CD4-positive, alpha-beta T cell treated with Interleukin-6 for 4 hours (primary cell): ENCODE measurements at places on chromosomes 4 and X.
A peak's percentile ranks its signal among the peaks of the same experiment; 100 is the strongest.

- no peak for DNase-seq
Observed at GRCh38 chr4:168587411-168588125, 90.7 kb downstream of the PALLD start.

DNA sequence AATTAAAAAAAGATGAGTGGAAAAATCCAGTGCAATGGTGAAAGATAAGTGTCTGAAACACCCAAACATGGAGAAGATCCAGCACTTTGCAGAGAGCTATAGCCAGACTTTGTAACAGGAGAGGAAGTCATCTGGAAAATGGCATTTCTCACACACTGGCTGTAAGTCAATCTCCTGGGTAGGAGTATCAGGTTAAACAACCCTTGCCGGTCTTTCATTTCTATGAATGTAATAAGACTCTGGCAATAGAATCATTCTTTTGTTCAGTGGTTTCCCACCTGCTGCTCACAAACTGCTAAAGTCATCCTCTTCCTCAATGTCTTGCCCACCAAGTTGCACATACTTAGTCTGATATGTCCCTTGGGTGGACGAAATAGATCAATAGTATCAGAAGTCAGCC lies 94.0 kb upstream of the ATP8A1 start:
- DNase-seq, result no peak

- DNase-seq, result no peak
Observed at GRCh38 chr4:107258359-107258758, 222.2 kb upstream of the DKK2 start.

GRCh38 chr4:76993787-76994641 lies 44.5 kb downstream of the SEPTIN11 start:
- DNase-seq, result peak; percentile 66

- DNase-seq, result no peak
Observed at GRCh38 chrX:100477958-100478357, 67.9 kb upstream of the PCDH19 start.

DNA sequence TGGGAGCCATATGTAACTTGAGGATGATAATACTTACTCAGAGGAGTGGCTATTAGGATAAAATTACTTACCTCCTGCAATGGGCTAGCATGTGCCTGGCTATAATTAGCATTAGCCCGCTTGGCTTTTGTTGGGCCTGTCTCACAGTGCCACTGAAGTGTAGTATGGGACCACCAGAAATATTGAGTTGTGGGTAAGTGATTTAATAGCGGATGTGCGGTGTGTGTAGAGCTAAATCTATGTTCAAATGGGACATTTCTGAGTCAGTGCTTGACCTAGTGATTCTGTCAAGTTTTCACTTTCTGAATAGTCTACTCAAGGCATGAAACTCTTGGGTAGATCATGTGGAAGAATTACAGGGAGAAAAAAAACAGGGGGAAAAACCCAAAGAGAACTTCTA lies 3.5 kb upstream of the CLNK start:
- no peak for DNase-seq

DNA sequence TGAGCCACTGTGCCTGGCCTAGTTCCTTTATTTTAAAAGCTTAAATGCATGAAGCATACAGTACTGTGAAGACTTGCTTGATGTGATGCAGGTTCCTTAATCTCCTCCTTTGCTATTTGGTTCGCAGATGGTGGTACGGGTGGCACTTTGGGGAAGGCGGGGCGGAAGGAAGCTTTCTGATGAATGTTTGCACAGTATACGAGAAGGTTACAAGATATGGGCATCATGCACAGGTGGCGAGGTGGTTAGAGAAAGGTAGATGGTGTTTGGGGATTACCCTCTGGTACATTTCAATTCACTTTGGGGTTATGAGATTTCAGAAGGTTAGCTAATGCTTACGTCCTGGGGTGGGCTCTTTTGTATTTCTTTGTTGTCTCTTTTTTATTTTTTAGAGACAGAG lies 17.2 kb downstream of the RHOH start:
- DNase-seq, result peak; percentile 75

DNA sequence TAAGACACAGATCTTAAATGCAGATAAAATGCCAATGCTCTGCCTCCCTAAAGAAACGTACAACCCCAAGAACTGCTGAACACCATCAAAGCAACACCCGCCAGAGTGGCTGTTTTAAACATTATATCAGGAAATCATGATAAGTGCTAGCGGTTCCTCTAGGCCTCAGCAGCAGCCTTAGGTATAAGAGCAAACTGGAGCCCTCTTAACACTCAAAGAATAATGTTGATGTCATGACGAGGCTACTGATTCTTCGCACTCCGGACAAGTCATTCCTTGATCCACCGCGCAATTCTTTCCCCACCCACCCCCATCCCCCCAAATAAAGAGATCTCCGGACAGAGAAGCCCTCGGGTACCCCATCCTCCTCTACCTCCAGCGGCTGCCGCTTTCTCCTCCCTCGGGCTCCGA lies 507 bp downstream of the LIN54 start:
- peak; percentile 22 for DNase-seq

- no peak for DNase-seq
Observed at GRCh38 chr4:162767083-162767482, 399.6 kb downstream of the NAF1 start.

DNA sequence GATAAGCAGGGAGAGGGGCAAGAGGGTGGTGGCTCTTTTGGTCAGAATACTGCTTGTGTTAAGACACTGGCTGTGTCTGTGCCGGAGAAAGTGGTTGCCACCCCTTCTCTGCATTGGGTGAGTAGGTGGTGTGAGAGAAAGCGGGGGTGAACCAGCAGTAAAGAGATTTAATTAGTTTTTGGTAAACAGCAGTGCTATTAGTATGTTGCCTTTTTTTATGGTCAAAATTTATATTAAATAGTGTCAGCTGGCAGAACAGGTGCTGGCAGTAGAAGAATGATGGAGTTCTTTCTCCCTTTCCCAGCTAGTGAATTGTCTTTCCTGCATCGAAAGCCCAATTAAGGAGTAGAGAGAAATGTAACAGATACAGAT lies 181.6 kb downstream of the LARP7 start:
- DNase-seq, result no peak

DNA sequence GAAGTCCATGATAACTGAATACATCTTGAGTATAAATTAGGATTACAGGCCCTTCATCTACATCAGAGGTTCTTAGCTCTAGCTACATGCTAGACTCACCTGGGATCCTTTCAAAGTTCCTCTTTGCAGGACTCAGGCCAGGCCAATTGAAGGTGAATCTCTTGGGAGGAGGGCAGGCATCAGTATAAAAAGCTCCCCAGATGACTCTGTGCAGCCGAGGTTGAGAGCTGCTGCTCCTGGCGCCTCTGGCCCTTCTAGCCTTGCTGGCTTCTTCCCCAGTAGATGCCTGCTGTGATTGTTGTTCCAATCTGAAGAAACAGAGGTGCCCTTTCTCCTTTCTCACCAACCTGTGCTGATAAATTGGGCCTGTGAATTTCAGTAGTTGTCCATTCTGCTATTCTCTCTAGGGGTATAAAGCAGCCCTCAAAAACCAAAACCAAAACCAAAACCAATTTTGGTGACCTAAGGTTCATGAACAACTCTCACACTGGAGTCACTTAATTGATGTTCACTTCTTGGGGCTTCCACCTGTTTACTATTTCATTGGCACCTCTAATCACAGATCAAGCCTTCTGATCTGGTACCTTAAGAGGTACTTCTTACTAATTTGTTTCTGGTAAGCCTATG lies 78.7 kb downstream of the SUPT20HL2 start:
- no peak for DNase-seq

- no peak for DNase-seq
Observed at GRCh38 chr4:105197777-105198176, 51.1 kb downstream of the TET2 start.

DNA sequence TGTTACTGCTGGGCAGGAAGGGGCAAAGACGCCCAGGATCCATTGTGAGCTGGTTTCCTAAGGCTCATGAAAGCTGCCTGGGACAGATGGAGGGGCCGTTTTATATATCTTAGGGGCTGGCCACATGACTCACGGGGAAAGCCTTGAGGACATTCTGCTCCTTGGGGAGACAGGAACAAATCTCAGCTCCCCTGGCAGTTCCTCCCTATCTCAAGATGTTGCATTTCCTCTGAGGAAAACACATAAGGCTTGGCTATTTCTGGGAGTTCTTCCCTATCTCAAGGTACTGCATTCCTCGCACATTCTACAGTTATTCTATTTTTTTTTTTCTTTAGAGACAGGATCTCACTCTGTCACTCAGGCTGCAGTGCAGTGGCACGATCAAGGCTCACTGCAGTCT lies 804.6 kb upstream of the TENM3 start:
- DNase-seq, result no peak

- DNase-seq, result no peak
Observed at GRCh38 chr4:111573386-111573785, 571.9 kb upstream of the FAM241A start.
